Astrocyte of the hippocampus (primary cell): ENCODE measurements at places on chromosomes 7 and 10.

DNA sequence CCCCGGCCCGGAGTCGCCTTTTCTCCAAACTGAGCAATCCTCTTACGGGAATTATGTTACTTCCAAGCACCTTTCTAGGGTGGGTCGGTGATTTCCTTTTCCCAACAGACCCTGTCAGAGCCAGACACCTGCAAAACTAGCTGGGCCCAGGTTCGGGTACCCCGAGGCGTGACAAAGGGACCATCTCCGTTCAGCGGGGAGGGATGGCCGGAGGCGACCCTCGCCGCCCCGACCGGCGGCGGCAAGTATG is 445 bp downstream of the PPA1 start:
- no peak for DNase-seq

DNA sequence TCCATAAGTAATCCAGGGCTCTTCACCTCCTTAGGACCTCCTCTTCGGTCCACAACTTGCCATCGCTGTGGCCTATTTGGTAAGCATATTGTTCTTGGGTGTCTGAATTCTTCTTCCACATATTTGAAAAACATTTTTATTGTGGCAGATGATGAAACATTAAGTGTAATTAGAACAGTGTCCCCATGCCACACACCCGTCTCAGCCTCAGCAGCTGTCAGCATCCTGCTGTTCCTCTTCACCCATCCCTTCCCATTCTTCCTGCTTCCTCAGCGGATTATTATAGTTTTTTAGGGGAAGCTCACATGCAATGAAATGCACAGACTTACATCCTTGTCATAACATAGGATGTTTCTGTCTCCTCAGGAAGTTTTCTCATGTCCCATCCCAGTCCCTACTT is 20.1 kb downstream of the TDRD1 start:
- no peak for DNase-seq

- DNase-seq = no peak
Measured at GRCh38 chr7:29270594-29271318, 76.2 kb downstream of the CHN2 start.

- no peak for DNase-seq
Measured at GRCh38 chr10:1163204-1163660, 107.0 kb downstream of the WDR37 start.

DNA sequence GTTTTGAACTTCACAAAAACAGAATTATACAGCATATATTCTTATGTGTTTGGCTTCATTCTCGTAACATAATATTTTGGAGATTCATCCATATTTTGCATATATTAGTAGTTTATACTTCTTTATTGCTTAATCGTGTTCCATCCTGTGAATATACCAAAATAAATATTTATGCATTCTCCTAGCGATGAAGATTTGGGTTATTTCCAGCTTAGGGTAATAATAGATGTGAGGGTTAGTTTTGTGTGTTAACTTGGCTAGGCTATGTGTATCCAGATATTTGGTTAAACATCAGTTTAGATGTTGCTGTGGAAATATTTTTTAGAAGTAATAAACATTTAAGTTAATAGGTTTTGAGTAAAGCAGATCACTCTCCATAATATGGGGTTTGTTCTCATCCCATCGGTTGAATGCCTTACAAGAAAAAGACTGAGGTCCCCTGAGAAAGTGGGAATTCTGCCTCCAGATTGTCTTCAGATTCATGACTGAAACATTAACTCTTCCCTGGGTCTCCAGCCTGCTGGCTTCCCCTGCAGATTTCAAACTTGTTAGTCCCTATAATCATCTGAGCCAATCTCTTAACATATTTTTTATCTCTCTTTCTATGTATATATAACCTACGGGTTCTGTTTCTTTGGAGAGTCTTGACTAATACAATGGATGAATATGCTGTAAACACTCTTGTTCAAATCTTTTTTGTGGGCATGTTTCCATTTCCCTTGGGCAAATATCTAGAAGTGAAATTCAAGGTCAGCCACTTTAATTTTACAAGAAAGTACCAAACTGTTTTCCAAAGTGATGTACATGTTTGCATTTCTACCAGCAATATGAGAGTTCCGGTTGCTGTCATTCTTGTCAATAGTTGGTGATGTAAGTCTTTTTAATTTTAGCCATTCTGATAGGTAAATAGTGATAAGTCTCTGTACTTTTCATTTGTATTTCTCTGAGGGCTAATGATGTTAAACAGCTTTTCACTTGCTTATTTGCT is 48.7 kb downstream of the PDK4 start:
- no peak for DNase-seq

GRCh38 chr10:58384095-58384494 is 1.1 kb upstream of the TFAM start:
- no peak for DNase-seq

DNA sequence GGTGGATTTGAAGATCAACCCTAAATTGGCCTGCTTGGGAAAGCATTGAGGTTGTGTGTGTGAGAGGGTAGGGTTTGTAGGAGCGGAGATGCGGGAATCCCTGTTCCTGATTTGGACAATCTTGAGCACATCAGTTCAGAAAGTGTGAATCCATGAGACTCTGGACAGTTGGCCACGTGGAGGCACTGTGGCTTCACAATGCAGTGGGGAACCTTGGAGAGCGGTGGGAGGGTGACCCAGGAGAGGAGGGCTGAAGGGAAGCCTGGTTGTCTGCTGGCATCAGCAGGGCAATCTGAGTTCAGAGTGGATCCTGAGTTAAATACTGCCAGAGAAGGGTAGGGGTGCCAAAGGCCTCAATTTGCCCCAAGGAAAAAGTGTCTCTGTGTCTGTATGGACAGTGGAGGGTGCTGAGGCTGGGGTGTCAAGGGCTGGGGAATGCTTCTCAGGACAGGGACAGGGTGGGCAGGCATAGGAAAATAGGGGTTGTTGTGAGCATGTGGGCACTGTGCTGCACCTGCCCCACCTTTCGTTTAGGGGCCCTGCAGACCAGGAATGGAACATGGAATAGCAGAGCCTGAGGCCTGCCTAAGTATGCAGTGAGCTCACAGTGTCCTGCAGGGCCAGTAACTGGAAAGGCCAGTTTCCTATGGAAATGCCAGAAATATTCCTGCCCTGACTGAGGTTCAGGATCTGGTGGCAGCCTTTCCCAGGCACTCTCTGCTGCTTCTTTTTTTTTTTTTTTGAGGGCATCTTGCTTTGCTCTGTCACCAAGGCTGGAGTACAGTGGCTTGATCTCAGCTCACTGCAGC is 162.9 kb upstream of the PRSS58 start:
- peak; percentile 46 for DNase-seq

- DNase-seq = no peak
Measured at GRCh38 chr7:82173400-82174021, 270.1 kb downstream of the CACNA2D1 start.

GRCh38 chr7:109641445-109641844 is 1071.8 kb downstream of the DNAJB9 start:
- DNase-seq = no peak

DNA sequence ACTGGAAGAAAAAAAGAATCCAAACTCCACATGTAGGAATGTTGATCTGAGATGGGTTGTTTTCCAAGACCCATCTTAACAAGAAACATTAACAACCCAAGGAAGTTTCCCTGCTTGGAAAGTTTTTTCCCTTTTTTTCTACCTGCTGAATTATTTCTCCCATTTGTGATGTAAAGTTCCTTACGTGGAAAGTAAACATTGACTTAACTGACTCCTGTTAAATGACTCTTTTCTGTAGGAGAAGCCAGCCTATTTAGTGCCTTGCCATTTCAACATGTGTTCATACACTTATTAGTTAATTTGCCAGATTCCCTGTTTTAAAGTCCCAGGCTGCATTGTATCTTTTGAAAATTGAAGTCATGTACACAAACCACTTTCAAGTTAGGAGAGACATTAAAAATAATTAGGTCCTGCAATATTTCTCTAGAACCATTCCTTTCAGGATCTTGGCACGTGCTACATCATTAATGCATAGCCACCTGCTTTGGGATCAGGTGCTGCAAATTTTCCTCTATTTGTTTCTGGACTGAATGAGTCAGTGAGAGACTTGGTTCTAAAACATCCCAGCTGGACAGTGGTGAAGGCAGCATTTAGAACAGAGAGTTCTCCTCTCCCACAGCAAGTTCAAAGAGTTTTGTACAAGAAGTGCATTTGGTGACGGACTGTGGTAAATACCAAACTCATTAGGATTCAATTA is 698.5 kb downstream of the SUGCT start:
- no peak for DNase-seq

DNA sequence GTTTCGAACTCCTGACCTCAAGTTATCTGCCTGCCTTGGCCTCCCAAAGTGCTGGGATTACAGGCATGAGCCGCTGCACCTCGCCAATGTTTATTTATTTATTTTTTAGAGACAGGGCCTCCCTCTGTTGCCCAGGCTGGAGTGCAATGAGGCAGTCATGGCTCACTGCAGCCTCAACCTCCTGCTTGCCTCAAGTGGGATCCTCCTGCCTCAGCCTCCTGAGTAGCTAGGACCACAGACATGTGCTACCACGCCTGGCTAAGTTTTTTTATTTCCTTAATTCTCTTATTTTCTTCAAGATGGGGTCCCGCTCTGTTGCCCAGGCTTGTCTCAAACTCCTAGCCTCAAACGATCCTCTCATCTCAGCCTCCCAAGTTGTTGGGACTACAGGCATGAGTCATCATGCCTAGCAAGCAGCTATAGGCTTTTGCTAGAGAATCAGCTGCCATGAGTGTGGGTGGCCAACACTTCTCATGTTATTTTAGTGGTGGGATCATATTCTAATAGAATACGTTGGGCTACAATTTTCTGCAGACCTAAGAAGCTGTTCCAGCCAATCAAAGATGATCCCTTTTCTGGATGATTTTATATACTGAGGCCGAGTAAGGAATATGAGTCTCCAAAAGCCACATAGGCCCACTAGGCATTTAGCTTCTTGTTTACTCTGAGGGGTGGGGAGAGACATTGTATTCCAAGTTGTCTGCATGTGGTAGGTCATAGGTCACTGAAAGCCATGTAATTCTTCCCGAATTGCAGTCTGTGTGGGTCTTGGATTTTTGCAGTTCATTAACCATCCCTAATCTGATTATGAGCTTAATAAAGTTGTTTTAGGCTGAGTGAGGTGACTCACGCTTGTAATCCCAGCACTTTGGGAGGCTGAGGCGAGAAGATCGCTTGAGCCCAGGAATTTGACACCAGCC is 7.6 kb upstream of the TMEM248 start:
- DNase-seq = no peak

GRCh38 chr7:44460325-44460724 is 30.1 kb downstream of the NUDCD3 start:
- no peak for DNase-seq

DNA sequence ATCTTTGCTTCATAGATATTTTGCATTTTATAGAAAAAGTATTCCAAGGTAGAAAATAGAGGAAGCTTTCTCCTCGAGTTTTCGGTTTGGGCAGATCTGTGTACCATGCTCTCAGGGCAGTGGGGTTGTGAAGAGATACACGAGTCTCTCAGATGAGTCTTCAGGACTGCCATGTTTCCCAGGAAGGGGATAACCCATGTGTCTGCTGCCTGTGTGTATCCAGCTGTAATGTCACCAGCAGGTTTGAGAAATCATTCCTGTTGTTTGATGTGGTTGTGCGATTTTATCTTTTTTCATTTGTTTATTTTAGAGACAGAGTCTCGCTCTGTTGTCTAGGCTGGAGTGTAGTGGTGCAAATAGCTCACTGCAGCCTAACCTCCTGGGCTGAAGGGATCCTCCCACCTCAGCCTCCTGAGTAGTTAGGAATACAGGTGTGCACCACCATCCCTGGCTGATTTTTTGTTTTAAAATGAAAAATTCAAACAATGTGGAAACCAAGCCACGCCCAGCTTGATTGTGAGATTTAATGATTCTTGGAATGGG is 48.9 kb downstream of the SNX10 start:
- DNase-seq = no peak

DNA sequence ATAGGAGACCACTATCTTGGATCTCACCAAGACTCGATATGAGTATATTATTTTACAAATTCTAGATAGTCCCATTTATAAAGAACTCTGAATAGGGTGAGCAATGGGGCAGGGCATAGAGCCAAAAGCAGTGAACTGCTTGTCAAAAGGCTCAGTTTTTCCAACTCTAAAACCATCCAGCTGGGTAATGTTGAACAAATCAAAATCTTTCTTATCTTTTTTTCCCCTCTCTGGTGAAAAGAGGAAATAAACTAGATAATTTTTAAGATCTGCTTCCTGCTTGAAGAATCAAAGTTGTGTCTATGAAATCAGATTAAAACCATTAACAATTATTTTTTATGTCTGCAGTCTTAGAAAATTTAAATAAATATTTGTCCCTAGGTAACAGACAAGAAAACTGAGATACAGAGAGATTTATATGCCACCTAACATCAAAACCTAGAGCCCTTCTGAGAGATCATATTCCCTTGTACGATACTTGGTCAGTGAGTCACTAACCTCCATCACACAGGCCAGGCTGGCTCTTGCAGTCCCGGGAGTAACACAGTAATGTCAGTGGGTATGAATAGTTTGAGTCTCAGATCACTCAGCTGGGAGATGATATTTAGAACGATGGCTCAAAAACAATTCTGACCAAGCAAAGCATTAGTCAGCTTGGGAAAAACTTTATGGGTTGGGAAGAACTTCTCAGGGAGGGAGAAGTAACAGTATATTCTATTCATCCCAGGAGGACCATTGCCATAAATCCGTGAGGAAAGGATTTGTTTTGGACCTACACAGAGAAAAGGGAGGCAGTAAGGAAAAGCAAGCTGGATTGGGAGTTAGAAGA is 178.8 kb downstream of the REEP3 start:
- DNase-seq = peak; percentile 94

- DNase-seq = no peak
Measured at GRCh38 chr7:67863911-67864310, 867.3 kb downstream of the TYW1 start.

- no peak for DNase-seq
Measured at GRCh38 chr10:15865304-15865703, 5.0 kb upstream of the MINDY3 start.

DNA sequence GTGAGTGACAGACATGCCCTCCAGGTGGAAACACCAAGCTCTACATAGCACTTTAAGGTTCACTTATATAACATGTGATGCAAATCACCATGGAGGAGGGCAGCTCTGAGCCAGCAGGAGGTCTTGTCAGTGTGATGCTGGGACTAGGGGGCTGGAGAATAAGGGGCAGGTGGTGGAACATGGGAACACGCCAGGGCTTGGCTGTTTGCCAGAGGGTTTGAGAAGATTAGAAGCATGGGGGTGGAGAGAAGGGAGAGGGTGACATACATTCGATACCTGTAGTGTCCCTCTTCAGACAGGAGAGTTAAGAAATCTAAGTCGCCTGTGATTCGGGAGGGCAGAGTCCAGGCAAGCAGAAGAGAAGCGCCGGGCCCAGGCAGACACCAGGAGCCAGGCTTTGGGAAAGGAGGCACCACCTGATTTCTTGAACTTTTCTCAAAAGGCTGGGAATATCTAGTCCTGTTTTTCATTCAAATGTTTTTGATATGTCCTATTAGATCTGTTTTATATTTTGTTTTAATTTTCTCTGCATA is 16.9 kb upstream of the LAMB4 start:
- no peak for DNase-seq

- no peak for DNase-seq
Measured at GRCh38 chr10:20128811-20129210, 312.6 kb downstream of the PLXDC2 start.
